ENCODE measurements at places on chromosomes 2 and 18.

DNA sequence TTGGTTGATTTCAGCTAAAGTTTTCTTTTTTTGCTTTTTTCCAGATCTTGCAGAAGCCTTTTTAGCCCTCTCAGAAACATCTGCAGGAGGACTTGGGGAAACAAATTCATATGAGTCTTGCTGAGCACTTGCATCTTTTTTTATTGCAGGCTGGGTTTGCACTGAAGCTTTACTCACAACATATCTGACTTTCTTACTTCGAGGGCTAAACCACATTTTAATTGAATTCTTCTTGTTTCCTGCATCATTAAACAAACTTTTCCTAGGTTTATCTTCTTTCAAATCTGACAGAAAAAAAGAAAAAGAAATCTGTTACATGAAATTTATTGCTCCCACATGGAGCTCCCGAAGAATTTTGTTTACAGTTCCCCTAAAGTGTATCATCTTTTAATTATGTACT is 28.3 kb downstream of the BARD1 start:
- no peak for DNase-seq

DNA sequence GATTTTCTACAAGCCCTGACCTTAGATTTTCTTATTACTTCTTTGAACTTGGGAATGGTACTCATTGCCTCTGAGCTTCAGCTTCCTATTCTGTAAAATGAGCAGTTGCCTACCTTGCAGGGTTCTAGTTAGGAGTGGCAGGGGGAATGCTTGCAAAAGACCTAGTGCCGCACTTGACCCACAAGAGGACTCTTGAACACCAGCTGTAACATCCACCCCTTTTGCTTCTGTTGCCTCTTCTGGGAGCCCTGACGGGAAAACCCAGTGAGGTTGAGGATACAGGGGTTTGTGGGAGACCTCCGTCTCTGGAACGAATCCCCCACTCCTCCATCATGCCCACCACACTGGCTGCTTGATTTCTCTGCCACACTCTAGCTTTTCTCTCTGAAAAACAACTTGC is 27.1 kb upstream of the LBH start:
- no peak for DNase-seq

- no peak for DNase-seq
These were observed 1271.7 kb upstream of the SLC39A10 start for GRCh38 chr2:194385376-194385775.

GRCh38 chr18:56009411-56009810 is 421.4 kb upstream of the TCF4 start:
- no peak for DNase-seq

GRCh38 chr18:71431689-71432088 is 1112.5 kb downstream of the CBLN2 start:
- DNase-seq: no peak

GRCh38 chr18:35703043-35703688 is 121.6 kb downstream of the GALNT1 start:
- DNase-seq: no peak

GRCh38 chr2:30433541-30434299 is 13.3 kb upstream of the LCLAT1 start:
- no peak for DNase-seq

DNA sequence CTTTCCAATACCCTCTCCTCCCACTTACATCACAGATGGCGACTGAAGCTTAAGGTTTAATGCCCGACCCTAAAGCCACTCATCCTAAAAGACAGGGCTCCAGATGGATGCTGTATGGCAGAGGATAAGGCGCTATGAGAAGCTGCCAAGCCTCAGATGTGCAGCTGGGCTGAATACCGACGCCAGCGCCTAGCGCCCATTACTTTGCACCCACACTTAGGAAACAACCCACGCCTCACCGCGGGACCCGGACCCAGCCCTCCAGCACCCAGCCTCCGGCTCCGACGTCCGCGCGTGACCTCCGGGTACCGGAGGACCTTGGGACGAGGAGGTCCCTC is 335 bp downstream of the TRAK2 start:
- no peak for DNase-seq

GRCh38 chr2:136765256-136766072 is at the start of gene THSD7B:
THSD7B (plus strand) TSS chr2:136765545; CDS start chr2:136882179, 116,634 bp downstream.
- peak; percentile 84 for DNase-seq

- DNase-seq: no peak
These were observed 70.6 kb downstream of the DAW1 start for GRCh38 chr2:227942021-227942420.

DNA sequence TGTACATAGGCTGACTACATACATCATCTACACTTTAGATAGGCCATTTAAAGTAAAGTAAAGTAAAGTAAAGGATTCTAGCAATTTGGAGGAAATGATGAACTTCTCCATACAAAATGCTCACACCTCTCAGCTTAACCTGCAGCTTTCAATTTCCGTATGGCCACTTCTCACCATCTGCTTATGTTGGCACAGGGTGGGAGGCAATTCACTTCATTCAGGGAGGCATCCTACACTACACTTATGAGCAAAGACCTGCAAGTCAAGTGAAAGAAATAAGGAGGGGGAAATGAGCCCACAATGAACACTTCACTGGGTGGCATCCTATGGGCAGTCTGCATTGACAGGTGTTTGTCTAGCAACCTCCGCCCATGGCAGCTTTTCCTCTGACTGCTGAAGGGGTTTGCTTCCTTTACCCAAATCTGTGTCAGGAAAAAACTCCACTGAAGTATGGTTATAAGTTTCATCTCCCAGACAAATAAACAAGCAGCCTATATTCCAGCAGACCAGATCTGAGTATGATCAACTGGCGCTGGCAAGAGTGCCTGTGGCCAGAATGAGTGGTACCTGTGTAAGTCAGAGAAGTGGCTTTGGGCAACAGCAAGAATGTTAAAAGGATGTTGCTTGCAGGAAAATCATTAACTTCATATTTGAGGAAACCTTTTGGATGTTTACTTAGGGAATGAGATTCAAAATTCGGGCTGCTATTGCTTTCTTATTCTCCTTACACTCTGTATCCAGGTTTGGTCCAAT is 449.1 kb downstream of the TGIF1 start:
- DNase-seq: no peak
